Urinary bladder (tissue), 4 donors: ENCODE measurements at places on chromosomes 4 and X. TPM values are rescaled to one million over a fixed set of nuclear protein-coding genes. Genes with fewer than 3 reads are reported as not detected.

- no peak for DNase-seq
These were observed 128.0 kb upstream of the STS start for GRCh38 chrX:7019555-7019954.

DNA sequence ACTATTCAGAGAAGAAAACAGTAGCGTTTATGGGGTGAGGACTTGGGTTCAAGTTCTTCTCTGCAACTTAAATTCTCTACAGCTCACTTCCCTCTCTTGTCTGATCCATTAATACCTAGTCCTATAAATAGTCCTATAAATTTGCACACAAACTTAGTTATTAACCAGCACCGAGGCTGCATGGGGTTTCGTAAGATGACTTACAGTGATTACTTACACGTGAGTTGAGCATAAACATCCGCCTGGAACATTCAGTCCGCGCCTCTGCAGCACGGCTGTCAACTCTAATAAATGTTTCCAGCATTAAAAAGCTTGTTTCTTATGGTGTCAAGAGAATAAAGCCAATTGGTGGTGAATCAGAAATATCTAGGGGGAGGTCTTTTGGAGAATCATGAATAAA lies 103.0 kb upstream of the ENPP6 start:
- DNase-seq: no peak

GRCh38 chr4:73944061-73944875 lies 37.6 kb downstream of the PF4 start:
- DNase-seq: no peak

S100P gene
- total RNA-seq: 88.9 TPM

DNA sequence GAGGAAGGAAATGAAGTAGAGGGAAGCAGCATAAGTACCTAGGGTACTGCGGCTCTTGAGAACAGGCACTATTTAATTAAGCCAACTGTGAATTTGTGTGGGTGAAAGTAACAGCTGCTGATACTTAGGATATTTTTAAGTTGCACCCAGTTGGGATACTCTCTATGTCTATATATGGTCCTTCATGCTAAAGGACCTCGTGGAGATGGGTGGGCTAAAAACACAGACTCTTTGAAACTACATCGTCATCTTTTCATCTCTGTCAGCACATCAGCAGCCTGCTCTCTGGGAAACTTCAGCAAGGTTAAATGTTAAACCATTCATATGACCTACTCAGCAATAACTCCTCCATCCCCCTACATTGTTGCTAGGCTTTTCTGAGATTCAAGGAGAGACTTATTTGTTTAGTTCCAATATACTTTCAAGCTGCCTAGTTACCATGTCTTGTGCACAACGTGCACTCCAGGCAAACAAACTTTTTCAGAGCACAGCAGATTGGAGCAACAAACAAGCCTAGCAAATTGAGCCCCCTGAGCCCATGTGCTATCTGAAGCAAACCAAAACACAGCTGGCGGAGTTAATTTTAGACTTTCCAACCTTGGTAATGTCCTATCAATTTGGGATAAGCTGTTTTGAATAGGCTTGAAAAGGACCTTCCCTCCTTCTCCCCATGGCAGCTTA lies 6.2 kb upstream of the MOB1B start:
- no peak for DNase-seq

MAGEB1 gene
- total RNA-seq: not detected

- DNase-seq: no peak
These were observed 81.7 kb downstream of the ZC4H2 start for GRCh38 chrX:64894454-64895038.

GPR50 gene
- total RNA-seq: 0.26 TPM

QRFPR gene
- 0.42 TPM for total RNA-seq

DNA sequence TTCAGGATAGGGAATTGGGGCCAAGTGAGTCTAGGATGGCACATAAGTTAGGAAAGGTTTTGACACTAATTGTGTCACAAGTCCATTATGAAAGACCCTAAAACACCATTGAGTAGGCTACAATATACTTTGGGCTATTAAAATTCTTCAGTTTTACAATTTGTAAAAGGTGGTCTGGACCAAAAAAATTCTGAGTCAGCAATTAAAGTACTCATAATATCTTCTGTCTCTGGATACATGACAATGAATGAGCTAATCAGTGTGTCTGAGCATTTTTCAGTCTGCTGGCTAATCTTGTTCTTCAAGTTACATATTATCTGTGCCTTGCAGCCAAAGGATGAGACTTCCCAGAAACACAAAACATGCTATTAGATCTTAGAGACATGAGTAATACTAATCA lies 14.3 kb downstream of the ARMCX1 start:
- no peak for DNase-seq

SULT1B1 gene
- 1.2 TPM for total RNA-seq

GRCh38 chr4:88819818-88820697 lies 122.4 kb upstream of the NAP1L5 start:
- no peak for DNase-seq

GABRQ gene
- 1.5 TPM for total RNA-seq
